ENCODE measurements at places on chromosomes 13 and 19. TPM values are rescaled to one million over a fixed set of nuclear protein-coding genes. Genes with fewer than 3 reads are reported as not detected.

DNA sequence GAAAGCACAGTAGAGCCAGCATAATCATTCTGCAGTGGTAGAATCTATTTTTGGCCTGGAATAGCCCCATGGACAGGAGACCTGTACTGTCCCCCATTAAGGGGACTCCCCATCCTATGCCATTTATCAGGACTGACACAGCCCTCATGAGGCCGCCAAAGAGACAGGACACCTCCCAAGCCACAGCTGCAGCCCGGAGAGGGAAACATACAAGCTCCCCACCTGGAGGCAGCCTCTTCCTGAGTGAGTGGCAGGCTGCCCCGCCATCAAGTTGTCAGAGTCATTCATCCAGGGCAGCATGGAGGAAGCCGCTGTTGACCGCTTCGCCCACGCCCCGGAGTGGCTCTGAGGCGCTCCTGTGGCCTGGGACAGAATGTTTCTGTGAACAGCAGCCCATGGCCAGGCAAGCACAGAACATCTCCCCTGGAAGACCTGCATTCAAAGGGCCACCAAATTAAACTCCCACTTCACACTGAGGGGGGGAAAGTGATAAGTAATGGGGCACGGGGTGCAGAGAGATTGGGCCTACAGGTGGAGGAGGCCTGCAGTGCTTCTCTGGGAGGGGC lies 111.3 kb downstream of the ZDHHC20 start:
- no peak for DNase-seq

GRCh38 chr13:50732712-50733111 lies 110.8 kb downstream of the DLEU7 start:
- no peak for DNase-seq

Gene FLT3
- 0.67 TPM for polyA plus RNA-seq

DNA sequence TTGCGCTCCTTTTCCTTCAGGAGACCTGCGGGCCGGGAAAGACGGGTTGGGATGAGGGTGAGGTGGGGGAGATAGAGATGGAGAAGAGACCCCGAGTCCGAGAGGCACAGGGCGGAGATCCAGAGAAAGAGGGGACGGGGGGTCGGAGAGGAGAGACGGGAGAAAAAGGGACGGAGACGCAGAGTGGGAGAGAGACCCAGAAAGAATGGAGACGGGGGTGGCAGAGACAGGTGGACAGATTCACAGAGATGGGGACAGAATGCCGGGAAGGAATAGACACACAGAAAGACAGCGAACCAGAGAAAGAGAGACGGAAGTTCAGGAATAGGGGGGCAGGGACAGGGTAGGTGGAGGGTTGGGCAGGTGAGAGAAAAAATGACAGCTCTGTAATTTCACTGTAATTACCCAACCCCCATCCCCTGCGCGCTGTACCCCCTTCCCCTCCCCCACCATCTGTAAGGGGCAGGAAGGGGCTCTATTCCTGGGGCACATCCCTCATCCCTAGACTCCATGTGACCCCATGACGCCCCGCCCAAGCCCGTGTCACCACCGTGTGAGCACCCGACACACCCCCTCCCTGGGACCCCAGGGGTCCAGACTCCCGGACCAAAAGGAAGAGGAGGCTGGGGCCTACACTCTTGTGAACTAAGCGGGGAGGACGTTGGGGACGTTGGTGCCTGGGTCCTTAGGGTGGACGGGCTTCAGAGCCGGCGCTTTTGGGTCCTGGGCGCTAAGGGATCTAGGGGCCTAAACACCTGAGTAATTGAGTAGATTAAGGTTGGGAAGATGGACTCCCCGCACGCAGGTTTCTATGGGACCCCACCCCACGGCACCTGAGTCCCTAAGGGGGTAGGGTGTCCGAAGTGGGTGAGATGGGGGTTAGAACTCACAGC lies 967 bp downstream of the DBP start:
- no peak for DNase-seq

GRCh38 chr13:51942189-51942588 lies 69.1 kb downstream of the ATP7B start:
- DNase-seq: no peak

Gene CD177
- polyA plus RNA-seq: 0.22 TPM

DNA sequence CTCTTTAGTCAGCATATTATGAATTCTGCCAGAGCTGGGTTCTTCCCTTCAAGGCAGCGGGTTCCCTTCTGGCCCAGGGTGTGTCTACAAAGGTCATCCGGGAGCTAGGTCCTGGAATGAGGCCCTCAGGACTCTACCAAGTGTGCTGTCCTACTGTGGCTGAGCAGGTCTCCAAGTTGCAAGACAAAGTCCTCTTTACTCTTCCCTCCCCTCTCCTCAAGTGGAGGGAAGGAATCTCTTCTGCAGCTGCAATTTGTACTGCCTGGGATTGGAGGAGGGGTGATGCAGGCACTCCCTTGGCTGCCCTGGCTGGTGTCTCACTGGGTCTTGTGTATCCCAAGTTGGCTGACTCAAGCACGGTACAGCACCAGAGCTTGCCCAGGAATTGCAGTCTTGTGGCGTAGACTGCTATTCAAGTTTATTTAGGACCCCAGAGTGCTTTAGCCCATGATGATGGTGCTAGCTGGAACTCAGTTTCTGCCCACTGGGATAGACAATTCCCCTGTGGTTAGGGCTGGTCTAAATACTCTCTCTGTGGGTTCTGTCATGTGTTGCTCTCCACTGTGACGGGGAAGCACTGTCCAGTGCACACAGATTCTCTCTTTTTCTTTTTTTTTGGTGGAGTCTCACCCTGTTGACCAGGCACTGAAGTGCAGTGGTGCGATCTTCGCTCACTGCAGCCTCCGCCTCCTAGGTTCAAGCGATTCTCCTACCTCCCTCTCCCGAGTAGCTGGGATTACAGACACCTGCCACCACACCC lies 28.5 kb downstream of the RFC3 start:
- no peak for DNase-seq

DNA sequence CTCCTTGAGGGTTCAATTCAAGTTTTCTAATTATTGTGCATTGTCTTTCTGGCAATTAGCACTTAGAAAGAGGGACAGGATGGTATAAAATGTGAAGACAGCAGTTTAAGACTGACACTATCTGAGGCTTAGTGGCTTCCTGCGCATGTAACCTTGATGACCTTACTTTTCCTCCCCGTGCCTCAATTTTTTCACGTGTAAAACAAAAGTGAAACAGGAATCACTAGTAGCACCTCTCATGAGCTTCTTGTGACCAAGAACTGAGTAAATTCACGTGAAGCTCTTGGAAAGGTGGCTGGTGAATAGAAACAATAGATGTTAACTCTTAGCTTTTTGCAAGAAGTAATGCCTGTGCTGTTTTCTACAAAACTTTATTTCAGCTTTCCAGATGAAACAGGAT lies 233.9 kb downstream of the LMO7 start:
- DNase-seq: no peak

DNA sequence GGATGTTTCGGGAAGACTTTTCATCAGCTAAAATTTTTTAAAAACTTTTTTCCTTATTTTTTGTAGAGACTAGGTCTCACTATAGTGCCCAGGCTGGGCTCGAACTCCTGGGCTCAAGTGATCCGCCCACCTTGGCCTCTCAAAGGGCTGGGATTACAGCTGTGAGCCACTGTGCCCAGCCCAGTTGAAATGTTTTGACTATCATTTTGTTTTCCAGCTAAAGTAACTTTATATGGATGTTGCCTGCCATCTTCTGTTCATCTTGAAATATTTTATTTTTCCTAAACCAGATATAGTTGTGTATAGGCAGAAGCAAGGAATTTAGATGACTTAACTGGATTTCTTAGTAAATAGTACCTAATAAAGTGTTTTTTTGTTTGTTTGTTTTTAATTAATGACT lies 7.0 kb downstream of the CAB39L start:
- no peak for DNase-seq

DNA sequence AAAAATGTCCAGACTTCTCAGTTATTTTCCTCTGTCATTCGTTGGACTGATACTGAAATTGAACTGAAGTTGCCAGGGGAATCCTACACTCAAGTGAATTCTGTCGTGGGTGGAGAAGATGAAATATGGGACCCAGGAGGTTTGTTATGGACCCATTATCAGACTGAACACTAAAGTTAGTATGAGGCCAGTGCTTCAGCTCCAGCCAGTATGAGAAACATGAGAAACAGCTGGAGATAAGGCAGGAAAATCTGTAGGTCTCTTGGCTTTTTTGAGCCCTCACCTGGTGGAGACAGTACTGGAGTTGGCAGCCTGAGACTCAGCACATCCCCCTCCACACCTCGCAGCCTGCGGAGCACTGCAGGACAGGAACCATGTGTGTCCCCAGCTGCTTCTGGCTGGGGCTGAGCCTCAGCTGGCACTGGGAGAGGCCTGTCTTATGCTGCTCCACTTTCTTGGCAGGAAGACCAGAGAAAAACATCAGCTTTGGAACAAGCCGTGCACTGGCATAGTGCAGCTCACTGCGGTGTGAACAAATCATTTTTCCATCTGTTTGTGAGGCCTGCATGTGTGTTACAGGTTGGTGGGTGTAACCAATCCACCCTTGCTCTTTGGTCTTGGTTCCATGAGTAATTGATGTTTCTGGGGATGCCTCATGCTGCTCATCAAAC lies 641.0 kb downstream of the FGF9 start:
- DNase-seq: no peak

DNA sequence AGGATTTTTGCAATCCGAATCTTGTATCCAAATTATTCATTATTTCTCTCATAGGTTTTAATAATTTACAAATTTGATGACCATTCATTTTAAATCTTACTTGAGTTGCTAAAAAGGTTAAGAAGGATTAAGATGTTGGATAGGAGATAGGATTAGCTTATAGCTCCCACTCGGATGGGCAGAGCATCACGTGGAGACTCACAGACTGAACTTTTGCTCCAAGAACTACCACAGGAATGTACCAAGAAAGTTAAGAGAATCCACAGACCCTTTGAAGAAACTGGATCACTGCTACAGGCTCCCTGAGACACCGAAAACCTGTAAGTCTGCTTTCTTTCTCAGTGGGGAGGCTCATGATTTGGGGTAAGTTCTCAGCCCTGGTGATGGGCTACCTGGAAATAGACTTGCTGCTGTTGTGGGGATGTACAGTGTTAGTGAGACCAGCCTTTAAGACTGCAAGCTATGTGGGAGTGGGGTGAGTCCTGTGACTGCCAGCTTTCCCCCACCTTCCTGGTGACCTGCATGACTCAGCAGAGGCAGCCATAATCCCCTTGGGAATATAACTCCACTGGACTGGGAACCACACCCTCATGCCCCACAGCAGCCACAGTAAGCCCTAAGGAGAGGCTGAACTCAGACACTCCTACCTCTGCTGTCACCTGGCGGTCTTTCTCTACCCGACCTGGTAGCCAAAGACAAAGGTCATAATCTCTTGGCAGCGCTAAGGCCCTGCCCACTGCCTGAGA lies 1458.0 kb downstream of the OLFM4 start:
- no peak for DNase-seq

DNA sequence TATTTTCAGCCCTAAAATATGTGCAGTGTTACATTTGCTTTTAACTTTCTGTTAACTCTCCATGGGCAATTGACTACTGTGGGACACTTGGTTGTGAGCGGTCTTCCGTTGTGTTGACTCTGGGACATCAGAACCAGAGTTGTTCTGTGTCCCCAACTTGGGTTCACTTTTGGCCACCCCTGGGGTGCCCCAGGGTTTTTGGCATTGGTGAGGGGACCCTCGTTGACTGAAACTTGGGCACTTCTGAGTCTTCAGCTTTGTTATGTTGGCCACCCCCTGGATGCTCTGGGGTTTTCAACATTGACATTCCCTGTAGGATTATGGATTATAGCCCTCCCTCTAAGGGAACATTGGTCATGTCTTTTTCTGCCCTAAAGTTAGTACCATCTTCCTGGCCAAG lies 57.1 kb downstream of the OR10H4 start:
- DNase-seq: no peak

- no peak for DNase-seq
Observed at GRCh38 chr13:46571189-46571908, 18.4 kb downstream of the LRCH1 start.

GRCh38 chr13:50757008-50757407 lies 86.5 kb downstream of the DLEU7 start:
- no peak for DNase-seq

Gene ZNF607
- polyA plus RNA-seq: 3.8 TPM

Gene GCDH
- 54.5 TPM for polyA plus RNA-seq

DNA sequence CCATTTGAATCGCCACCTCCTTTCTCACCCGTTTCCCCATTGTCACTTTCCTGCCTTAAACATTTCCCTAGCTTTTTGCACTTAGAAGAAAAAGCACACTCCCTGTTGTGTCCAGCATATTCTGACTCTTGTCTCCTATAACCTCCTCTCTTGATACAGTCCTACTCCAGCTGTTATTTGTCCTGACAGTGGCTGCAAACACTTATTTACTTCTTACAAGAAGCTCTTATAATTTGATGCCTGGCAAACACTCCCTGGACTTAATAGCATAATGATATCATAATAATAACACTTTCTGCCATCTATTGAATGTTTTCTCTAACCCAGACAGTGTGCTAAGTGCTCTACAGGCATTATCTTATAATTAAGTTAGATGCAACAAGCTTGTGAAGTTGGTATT lies 76.6 kb downstream of the DGKH start:
- no peak for DNase-seq

DNA sequence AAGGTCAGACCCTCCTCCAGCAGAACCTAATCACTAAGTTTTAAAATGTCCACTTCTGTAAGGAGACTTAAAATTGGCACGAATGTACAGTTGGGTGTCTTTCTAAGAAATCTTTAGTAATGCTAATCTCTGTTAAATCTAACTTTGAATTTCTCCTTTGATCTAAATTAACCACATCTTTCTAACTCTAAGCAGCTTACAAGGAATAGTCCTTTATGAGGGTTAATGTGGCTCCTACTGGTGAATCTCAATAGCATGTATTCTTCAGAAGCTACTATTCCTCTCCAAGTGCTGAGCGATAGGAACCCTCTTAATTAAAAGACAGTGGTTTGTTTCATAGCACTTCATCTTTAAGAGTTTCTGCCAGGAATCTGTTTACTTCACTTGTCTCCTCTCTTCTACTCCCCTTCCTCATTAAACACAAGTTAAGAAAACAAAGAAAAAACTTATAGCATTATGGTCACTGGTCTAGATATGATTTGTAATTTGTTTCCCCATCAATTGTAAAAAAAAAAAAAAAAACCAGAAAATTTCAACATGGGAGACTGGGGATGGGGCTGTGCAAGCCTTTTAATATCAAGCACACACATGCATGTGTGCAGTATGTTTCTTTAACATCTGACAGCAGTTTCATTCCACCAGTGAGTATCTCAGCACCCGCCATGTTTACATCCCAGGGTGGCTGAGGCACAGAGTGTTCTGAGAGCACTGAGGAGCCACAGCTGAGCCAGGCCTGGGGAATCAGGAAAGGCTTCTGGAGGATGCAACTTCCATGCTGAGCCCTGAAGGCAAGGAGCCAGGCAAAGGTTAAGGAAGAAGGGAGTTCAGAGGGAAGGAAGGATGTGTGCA lies 57.7 kb downstream of the ATP7B start:
- DNase-seq: no peak

DNA sequence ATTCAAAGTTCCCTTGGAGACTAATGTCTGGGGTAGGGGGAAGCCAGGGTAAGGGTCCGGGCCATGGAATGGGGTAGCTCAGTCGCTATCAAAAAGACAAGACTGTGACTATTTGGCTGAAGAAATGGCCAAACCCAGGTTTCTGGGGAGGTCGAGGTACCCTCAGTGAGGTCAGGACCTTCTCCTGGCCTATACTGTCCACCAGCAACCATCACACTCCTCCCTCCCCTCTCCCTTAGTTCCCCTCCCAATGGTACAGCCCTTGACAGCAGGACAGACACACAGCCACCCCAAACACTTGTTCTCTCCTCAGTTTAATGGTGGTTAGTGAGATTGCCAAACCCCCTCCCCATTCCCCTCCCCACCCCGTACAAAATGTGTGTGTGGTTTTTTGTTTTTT lies 2.6 kb upstream of the ZNF428 start:
- DNase-seq: no peak
